ENCODE measurements at places on chromosomes 11 and 22.
A peak's percentile ranks its signal among the peaks of the same experiment; 100 is the strongest.

DNA sequence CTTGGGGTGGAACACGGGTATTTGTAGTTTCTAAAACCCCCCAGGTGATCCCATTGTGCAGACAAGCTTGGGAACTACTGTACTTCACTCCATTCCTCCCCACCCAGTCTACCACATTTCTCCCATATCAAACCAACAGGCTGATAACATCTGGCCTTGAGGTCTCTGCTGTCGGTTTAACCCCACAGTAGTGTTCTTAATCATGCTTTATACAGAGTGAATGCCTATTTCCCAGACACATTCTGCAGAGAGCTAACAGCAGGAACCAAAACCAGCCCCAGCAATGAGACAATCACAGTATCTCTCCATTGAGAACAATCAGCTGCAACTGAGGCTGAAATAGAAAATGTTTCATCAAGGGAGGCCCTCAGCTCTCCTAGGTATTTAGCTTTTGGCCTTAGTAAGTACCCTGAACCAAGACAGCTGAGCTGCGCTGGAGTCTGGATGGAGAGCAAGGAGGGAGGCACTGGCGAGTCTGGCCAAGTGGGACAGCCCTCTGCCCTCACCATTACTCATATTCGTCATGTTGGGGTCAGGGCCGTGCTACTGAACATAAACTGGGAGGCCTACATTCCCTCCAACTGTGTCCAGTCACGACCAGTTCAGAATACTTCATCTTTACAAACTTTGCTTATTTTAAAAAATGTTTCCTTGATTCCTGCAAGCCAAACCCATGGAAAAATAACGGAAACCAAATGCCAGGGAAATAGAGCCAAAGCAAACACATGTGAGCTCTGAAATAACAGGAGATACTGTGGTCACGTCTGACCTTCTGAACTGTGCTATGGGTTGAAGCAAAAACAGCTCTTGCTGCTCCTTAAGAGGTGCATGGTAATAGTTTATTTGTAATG is 81.0 kb downstream of the CCDC34 start:
- DNase-seq: no peak

GRCh38 chr11:129815596-129816461 is at the start of gene TMEM45B:
Gene TMEM45B, plus strand, starts transcription at chr11:129815848. Its CDS starts 36,635 bp downstream, at chr11:129852483.
- peak; percentile 19 for DNase-seq

- no peak for DNase-seq
Observed at GRCh38 chr11:46918083-46918787, at the start of gene LRP4. Gene LRP4, minus strand, starts transcription at chr11:46918550. Its CDS starts 171 bp downstream, at chr11:46918379.

GRCh38 chr11:4084406-4085125 is 10.0 kb upstream of the RRM1 start:
- no peak for DNase-seq

DNA sequence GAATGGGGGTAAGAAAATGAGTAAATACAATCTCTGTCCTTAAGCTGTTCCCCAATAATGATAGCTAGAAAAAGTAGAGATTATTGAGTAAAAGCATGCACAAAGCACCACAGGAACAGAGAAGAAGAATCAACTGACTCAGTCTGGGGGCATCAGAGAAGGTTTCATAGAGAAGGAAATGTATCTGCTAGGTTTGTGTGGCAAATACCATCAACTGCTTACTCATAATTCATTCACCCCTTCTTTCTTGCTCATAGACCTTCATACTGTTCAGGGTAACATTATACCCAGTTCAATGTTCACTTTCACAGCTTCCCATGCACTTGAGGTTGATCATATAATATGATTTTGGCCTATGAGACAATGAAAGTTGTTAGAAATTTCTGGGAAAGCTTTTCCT is 85.2 kb upstream of the SCUBE2 start:
- no peak for DNase-seq

- DNase-seq: no peak
Observed at GRCh38 chr22:16827506-16827905, 2.3 kb upstream of the XKR3 start.

DNA sequence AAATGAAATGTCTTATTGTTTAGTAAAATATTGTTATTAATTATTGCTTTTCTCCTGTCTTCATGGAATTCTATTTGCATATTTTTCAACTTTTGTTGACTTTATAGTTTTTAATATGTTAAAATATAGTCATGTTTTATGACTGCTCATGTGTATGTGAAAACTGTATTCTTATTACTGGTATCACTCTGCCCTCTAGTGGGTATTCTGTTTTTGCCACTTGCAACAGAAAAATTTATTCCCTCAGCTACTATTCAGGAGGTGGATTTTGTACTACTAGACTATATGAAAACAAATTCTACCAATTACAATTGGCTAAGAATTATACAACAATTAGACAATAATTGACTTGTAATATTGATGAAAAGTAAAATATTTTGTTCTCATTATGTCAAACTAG is 45.0 kb downstream of the OR4C6 start:
- peak; percentile 4 for DNase-seq

DNA sequence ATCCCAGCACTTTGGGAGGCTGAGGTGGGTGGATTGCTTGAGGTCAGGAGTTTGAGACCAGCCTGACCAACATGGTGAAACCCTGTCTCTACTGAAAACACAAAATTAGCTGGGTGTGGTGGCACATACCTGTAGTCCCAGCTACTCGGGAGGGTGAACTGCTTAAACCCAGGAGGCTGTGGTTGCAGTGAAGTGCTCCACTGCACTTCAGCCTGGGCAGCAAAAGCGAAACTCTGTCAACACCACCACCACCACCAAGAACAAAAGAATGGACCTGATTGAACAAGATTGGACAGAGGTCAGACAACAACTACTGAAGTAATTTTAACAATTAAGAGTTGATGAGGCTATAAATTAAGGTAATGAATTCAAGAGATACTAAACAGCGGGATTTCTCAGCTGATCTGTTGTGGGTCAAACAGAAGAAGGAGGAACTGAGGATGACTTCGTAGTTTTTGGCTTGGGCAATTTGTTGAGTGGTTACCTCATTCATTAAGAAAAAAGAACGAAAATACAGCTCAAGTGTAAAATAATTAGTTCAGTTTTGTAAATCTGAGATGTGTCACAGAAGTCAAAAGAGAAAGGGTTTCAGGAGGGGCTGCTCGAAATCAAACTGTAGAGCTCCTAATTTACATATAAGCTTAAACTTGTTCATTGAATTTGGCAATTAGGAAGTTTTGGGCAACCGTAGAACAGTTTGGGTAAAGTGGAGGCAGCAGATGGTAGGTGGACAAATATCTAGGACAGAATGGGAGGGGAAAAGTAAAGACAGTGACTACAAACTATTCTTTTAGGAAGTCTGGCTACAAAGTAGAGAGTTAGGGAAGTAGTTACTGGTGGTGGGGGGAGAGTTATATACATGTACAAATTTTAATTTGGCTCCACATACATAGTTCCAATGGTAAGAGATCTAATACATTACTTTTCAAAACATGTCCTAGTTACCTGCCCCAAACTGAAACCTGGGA is 4.5 kb downstream of the IL18 start:
- no peak for DNase-seq
